Right atrium auricular region (tissue), 2 donors: ENCODE measurements at places on chromosomes 13 and 19. TPM values are rescaled to one million over a fixed set of nuclear protein-coding genes. Genes with fewer than 3 reads are reported as not detected.

The ZNF284 gene
- 1.6 TPM for total RNA-seq

The C1QTNF9B gene
- total RNA-seq = not detected

The B9D2 gene
- 3.8 TPM for total RNA-seq

The ISYNA1 gene
- total RNA-seq = 24.1 TPM

The MYO16 gene
- 1.8 TPM for total RNA-seq

The YIPF2 gene
- total RNA-seq = 23.4 TPM

The PPP6R1 gene
- total RNA-seq = 28.7 TPM

The WDR87 gene
- total RNA-seq = not detected
